ENCODE measurements at places on chromosomes 7 and 10. TPM values are rescaled to one million over a fixed set of nuclear protein-coding genes. Genes with fewer than 3 reads are reported as not detected.
A peak's percentile ranks its signal among the peaks of the same experiment; 100 is the strongest.

The GIMAP1 gene
- total RNA-seq = 10.2 TPM

The RBP3 gene
- total RNA-seq = not detected

The KLLN gene
- 1.7 TPM for total RNA-seq

The CDHR3 gene
- 7.1 TPM for total RNA-seq

The SLC26A4 gene
- 2.5 TPM for total RNA-seq

The KDM7A gene
- total RNA-seq = 14.2 TPM

The SPDYE11 gene
- not detected for total RNA-seq

The PTPRZ1 gene
- total RNA-seq = 0.98 TPM

The PDE6C gene
- not detected for total RNA-seq

The PIP gene
- total RNA-seq = 0.47 TPM

The PNLIPRP3 gene
- total RNA-seq = not detected

The GNG11 gene
- total RNA-seq = 23.1 TPM

DNA sequence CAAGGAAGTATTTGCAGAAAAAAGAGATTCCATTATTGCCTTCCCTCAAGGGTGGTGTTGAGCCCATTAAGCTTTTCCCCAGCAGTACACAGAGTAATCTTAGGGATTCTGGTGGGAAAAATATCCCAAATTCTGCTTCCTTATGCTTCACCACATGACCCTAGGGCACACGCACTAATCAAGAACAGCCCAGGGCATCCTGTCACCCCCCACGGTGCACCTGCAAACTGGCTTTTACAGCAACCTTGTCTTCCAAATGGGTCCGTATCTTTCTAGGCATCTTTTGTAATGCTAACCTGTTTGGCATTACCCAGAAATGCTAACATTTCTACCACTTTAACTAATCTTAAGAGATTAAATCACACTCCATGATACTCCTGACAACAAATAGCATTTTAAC, 926 bp upstream of the C7orf33 start:
- no peak for DNase-seq
- no peak overlapping the region for H3K4me3 ChIP-seq
- no peak overlapping the region for H3K27ac ChIP-seq
- H3K27me3 ChIP-seq = no peaks in the 10 kb centered on the region
- H3K36me3 ChIP-seq = no peaks in the 10 kb centered on the region

GRCh38 chr7:70094831-70095230, 496.6 kb downstream of the AUTS2 start:
- no peaks in the 10 kb centered on the region for H3K27me3 ChIP-seq
- no peak for DNase-seq
- H3K36me3 ChIP-seq = no peaks in the 10 kb centered on the region
- H3K4me3 ChIP-seq = no peak overlapping the region

DNA sequence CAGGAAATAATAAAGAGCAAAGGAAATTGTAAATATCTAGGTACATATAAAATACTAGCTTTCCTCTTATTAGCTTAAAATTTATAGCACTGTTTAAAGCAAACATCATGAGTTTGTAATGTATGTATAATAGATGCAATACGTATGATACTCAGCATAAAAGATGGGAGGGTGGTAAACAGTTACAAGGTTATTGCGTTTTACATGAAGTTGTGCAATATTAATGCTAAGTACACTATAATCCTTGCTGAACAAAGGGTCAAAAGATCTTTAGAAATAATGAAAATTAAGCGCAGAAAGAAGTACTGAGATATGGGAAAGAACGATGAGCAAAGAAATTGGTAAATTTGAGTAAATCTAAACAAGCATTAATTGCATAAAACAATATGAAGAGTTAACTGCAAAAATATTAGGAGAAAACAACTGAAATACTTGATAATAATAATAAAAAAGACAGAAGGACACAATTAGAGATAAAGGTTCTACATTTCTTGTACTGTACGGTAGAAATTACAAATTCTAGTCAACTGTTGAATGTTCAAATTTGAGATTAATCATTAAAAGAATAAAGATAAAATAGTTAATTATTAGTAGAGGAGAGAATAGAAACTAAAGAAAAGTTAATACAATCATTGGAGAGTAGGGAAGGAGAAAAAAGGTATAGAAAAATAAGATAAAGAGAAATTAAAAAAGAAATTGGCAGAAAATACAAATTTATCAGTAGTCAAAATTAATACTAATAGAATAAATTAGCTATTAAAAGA, 17.9 kb downstream of the C10orf67 start:
- H3K4me1 ChIP-seq = no peaks in the 10 kb centered on the region
- H3K27me3 ChIP-seq = no peaks in the 10 kb centered on the region
- H3K4me3 ChIP-seq = no peak overlapping the region
- no peaks in the 10 kb centered on the region for H3K36me3 ChIP-seq

GRCh38 chr7:155107126-155107525, 37.0 kb downstream of the HTR5A start:
- no peaks in the 10 kb centered on the region for H3K27me3 ChIP-seq
- no peak overlapping the region for H3K27ac ChIP-seq
- H3K36me3 ChIP-seq = no peaks in the 10 kb centered on the region
- no peaks in the 10 kb centered on the region for H3K4me1 ChIP-seq

GRCh38 chr7:111752022-111752582, 189.8 kb upstream of the IMMP2L start:
- H3K36me3 ChIP-seq = no peaks in the 10 kb centered on the region
- no peaks in the 10 kb centered on the region for H3K27me3 ChIP-seq
- DNase-seq = no peak
- H3K4me1 ChIP-seq = peaks cover 6% of the 10 kb centered on the region

DNA sequence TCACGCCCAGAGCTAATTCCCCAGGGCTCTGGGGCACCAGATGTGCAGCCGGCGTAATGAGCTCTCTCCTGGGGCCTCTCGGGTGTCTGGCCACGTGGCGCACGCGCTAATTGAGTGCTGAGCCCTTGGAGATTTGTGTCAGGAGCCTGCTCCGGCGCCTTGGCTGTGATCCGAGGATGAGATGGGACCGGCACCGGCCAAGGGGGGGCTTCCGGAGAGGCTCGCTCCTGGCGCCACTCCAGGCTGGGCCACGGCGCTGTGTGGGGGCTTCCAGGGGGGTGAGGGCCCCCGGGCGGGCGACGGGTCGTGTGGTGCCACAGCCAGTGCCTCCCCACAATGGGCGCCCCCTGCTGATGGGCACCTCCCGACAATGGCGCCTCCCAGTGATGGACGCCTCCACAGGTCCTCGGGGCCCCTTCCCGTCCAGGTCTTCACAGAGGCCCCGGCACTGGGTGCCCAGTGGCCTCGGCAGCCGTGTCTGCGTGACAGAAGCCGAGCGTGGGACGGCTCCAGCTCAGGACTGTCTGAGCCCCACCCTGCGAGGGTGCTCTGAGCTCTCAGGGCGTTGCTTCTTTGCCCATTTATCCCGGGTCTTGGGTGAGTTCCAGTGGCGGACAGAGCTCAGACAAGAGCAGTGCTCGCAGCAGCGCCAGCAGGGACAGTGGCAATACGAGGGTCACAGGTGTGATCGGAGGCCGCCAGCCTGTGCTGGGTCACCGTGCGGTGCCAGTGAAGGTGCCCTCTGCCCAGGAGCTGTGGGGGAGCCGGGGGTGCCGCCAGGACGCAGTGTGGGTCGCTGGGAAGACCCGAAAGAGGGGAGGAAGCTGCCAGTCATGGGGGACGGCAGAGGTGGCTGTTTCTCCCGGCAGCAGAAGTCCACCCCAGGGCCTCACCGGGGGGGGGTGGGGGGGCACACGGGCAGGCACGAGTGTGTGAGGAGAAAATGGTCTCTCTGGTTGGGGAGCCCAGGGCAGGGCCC, 8.2 kb upstream of the NKX6-2 start:
- no peak overlapping the region for H3K4me3 ChIP-seq
- no peaks in the 10 kb centered on the region for H3K4me1 ChIP-seq
- no peaks in the 10 kb centered on the region for H3K36me3 ChIP-seq
- no peak overlapping the region for H3K27ac ChIP-seq
- peak; percentile 69 for DNase-seq
- peaks cover 2% of the 10 kb centered on the region for H3K27me3 ChIP-seq

GRCh38 chr7:80298201-80298600, 163.6 kb downstream of the GNAI1 start:
- H3K36me3 ChIP-seq = no peaks in the 10 kb centered on the region
- no peaks in the 10 kb centered on the region for H3K27me3 ChIP-seq
- no peak for DNase-seq
- H3K27ac ChIP-seq = no peak overlapping the region
- no peak overlapping the region for H3K4me3 ChIP-seq
- H3K4me1 ChIP-seq = no peaks in the 10 kb centered on the region

GRCh38 chr10:14385596-14386593, 55.2 kb upstream of the FRMD4A start:
- H3K4me3 ChIP-seq = no peak overlapping the region
- H3K4me1 ChIP-seq = no peaks in the 10 kb centered on the region
- H3K36me3 ChIP-seq = no peaks in the 10 kb centered on the region
- H3K27ac ChIP-seq = no peak overlapping the region
- H3K27me3 ChIP-seq = no peaks in the 10 kb centered on the region

GRCh38 chr10:80691441-80691840, 153.7 kb downstream of the SH2D4B start:
- no peaks in the 10 kb centered on the region for H3K4me1 ChIP-seq
- no peaks in the 10 kb centered on the region for H3K36me3 ChIP-seq
- H3K4me3 ChIP-seq = no peak overlapping the region
- H3K27ac ChIP-seq = no peak overlapping the region
- DNase-seq = no peak

- DNase-seq = no peak
- no peaks in the 10 kb centered on the region for H3K4me1 ChIP-seq
- no peak overlapping the region for H3K4me3 ChIP-seq
- H3K27me3 ChIP-seq = peaks cover 5% of the 10 kb centered on the region
Measured at GRCh38 chr7:1587738-1588137, 17.9 kb upstream of the PSMG3 start.

DNA sequence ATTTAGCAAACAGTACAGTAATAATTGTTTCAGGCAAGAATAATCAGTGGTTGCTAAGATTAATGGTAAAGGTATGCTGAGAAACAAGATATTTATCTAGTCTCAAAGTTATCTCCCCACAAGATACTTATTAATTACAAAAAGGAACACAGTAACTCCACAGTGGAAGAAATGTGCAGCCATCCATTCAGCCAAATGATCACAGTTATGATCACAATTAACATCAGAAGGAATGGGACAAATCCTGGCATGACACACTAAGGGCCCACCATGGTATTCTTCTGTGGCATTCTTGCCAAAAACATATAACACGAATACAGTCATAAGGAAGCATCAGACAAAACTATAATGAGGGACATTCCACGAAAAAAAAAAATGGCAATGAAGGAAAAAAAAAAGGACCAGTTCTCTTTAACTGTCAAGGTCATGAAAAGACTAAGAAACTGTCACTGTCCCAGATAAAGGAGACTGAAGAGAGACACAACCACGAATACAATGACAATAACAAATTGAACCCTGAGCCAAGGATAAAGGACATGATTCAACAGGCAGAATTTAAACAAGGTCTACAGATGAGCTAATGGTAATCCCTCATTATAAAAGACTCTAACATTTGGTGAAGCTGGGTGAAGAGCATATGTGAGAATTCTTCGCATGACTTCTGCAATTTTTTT, 20.9 kb downstream of the NUDCD3 start:
- H3K27ac ChIP-seq = peak overlapping the region; percentile 52
- H3K4me3 ChIP-seq = no peak overlapping the region
- H3K36me3 ChIP-seq = peaks cover 3% of the 10 kb centered on the region
- H3K27me3 ChIP-seq = no peaks in the 10 kb centered on the region
- H3K4me1 ChIP-seq = no peaks in the 10 kb centered on the region
- no peak for DNase-seq

DNA sequence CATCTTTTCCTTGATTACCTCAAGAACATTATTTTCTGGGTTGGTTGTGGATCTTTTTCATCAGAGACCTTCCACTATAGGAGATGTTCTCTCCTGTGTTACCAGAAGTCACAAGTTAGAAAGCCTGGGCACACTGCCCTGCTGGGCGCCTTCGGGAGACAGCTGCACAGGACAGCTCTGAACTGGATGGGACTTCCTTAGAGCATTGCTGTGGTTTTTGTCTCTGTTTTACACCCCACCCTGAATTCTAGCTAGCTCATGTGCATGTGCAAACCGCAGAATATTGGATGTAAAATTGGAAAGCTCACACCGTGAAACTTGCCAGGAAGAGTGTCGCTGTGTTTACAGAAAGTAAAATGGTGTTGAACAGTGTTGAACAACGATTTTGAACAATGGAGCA, 54.4 kb upstream of the SEC61G start:
- H3K36me3 ChIP-seq = no peaks in the 10 kb centered on the region
- H3K27ac ChIP-seq = no peak overlapping the region
- no peaks in the 10 kb centered on the region for H3K27me3 ChIP-seq
- no peak for DNase-seq

DNA sequence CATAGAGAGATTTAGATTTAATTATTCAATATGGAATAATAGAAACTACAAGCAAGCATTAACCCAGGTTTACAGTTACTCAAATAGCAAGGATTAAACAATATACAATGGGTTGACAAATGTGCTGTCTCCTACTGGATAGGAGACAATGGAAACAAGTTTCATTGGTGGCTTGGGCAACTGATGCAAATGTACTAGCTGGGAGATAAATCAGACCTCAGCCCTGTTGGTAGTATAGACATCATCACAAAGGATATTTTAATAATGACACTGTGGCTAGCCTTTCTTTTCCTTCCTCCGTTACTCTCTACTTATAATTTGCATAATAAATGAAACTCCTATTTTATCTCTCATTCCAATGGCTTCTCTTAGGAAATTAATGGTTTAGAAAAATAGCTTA, 96.5 kb upstream of the DKK1 start:
- H3K27ac ChIP-seq = no peak overlapping the region
- DNase-seq = no peak
- H3K4me1 ChIP-seq = peaks cover 4% of the 10 kb centered on the region
- no peaks in the 10 kb centered on the region for H3K27me3 ChIP-seq

DNA sequence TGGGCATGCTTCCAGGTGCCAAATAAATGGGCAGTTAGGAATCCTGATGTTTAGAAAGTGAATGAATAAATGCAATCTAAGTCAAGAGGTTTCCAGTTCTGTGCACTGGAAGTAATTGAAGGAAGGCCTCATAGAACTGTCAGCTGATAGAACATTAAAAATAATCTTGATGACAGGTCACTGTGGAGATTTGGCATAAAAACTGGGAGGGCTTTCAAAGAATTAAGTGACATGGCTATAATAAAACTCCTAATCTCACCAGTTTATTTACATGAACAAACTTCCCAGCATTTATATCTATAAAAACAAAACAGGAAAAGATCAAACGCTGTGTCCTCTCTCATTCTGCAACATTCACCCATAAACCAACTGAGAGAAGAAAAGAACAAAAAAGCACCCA, 170.5 kb downstream of the SLIT1 start:
- no peak for DNase-seq
- no peaks in the 10 kb centered on the region for H3K27me3 ChIP-seq
- H3K36me3 ChIP-seq = no peaks in the 10 kb centered on the region
- H3K27ac ChIP-seq = no peak overlapping the region
- H3K4me1 ChIP-seq = no peaks in the 10 kb centered on the region
- H3K4me3 ChIP-seq = no peak overlapping the region

GRCh38 chr10:126640401-126640800, 30.1 kb downstream of the C10orf90 start:
- H3K27ac ChIP-seq = no peak overlapping the region
- no peak overlapping the region for H3K4me3 ChIP-seq
- no peaks in the 10 kb centered on the region for H3K27me3 ChIP-seq
